ENCODE measurements at places on chromosomes 11 and 22.

DNA sequence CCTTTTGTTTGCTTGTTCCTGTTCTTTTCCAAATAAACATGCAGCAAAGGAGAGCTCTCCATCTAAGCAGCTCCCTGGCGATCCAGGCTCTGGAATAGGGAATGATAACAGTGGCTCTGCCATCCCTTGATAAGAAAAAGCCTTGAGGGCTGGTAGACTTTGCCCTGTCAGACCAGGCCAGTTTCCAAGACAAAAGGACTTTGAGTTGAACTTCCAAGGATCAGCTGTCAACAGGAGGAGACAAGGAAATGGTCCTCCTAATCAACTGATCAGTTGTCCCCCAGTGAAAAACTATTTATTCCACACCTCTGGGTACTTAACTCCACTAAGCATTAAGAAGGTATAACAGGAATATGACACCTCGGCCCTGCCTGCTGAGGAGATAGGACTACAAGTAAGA lies 127.8 kb downstream of the PARVA start:
- DNase-seq = no peak

DNA sequence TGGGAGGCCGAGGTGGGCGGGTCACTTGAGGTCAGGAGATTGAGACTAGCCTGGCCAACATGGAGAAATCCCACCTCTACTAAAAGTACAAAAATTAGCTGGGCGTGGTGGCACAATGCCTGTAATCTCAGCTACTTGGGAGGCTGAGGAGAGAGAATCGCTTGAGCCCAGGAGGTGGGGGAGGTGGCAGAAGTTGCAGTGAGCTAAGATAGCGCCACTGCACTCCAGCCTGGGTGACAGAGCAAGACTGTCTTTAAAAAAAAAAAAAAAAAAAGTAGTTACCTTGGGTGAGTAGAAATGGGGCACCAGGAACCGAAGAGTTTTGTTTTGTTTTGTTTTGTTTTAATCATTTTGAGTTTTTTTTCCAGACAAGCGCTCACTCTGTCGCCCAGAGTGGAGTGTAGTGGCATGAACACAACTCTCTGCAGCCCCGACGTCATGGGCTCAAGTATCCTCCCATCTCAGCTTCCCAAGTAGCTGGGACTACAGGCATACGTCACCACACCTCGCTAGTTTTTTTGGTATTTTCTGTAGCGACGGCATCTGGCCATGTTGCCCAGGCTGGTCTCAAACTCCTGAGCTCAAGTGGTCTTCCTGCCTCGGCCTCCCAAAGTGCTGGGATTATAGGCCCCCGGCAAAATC lies 15.8 kb downstream of the THAP12 start:
- DNase-seq = no peak

DNA sequence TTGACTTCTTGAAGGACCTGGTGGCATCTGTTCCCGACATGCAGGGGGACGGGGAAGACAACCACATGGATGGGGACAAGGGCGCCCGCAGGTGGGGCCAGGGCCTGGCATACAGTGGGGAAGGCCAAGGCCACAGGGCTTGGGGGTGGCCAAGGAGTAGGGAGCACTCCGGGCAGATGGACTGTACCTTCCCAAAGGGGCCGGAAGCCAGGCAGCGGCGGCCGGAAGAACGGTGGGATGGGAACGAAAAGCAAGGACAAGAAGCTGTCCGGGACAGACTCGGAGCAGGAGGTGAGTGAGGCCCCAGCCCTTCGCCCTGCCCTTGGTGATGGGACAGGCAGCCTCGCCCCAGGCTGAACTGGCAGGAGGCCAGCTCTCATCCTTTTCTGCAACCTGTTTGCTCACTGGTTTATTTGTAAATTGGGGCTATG lies 1.2 kb downstream of the DRAP1 start:
- no peak for DNase-seq

DNA sequence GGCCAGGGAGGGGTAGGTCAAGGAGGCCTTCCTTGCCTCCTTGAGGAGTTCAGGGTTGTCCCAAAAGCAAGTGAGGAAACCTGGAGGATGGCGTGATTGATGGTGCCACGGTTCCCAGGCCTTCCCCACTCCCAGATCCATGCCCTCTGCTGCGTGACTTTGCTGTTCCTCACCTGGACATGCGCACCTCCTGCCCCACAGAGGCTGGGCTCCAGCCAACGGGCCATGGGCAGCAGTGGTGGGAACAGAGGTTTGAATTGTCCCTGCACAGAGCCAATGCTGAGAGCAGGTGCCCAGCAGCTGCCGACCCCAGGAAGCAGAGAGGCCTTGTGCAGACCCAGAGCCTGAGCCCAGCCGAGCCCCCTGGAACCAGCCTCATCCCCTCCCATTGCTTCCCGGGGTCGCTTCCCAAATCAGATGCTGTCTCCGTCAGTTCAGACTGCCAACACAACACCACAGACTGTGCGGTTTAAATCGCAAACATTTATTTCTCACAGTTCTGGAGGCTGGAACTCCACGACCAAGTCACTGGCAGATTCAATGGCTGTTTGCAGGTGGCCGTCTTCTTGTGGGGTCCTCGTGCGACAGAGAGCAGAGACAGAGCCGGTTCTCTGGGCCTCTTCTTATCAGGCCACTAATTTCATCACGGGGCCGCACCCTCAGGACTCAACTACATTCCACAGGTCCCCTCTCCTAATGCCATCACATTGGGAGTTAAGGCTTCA lies 6.2 kb upstream of the LINC01488 start:
- DNase-seq = no peak

GRCh38 chr22:49663823-49664222 lies 163.8 kb downstream of the BRD1 start:
- no peak for DNase-seq

- no peak for DNase-seq
Measured at GRCh38 chr22:29308791-29309262, 2.4 kb downstream of the GAS2L1 start.

DNA sequence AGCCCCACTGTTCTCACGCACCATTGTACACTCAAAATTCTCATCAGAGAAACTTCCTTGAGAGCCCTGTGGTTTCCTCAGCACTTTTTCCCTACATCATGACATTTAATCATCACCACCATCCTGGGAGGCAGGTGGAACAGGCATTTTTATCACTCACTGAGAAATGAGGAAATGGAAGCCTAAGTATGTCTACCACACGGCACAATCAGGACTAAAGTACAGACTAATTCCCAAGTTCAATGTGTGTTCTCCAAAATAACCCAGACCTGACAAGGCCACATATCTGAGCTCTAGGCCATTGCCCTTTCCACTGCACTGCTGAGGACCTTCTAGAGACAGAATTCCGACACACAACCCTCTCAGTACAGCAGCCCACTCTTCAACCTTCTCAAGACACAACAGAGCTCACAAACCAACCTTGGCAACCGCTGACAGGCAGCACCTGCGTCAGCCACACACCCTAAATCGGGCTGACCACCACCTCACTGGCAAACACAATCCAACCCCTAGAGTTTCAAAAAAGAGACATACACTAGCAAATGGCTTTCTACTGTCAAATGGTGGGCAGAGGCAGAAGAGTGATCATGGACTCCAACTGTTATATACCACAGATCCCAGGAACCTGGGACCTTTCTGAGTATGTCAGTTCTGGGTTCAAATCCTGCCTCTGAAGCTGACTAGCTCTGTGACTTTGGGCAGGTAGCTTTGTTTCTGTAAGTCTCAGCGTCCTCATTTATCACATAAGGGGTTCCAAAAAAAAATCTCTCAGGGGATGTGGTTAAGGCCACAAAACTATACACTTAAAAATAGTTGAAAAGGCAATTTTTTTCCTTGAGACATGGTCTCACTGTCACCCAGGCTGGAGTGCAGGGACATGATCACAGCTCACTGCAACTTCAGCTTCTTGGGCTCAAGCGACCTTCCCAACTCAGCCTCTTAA lies 16.3 kb downstream of the SMCO4 start:
- DNase-seq = no peak
